ENCODE measurements at places on chromosomes 6 and 20. TPM values are rescaled to one million over a fixed set of nuclear protein-coding genes. Genes with fewer than 3 reads are reported as not detected.

Gene DLK2
- total RNA-seq = 0.31 TPM

Gene MCCD1
- total RNA-seq = not detected

Gene TJAP1
- 9.0 TPM for total RNA-seq

Gene IL17A
- not detected for total RNA-seq

Gene TP53TG5
- total RNA-seq = under 0.01 TPM

Gene SGK2
- total RNA-seq = 0.10 TPM

Gene KIF13A
- total RNA-seq = 18.1 TPM

Gene MYB
- 4.8 TPM for total RNA-seq

Gene GTSF1L
- not detected for total RNA-seq

Gene SLC2A10
- under 0.01 TPM for total RNA-seq

Gene ULBP3
- total RNA-seq = 0.84 TPM

Gene IRAK1BP1
- total RNA-seq = 0.42 TPM

Gene FILIP1
- total RNA-seq = under 0.01 TPM

Gene CPNE5
- 6.9 TPM for total RNA-seq

Gene TREM1
- total RNA-seq = 103 TPM

Gene BLTP3A
- 10.4 TPM for total RNA-seq

Gene CCN5
- not detected for total RNA-seq

Gene OR2H2
- under 0.01 TPM for total RNA-seq

Gene TOP1
- 26.2 TPM for total RNA-seq

Gene COQ3
- 1.0 TPM for total RNA-seq

Gene KIAA1755
- 0.10 TPM for total RNA-seq

Gene EYS
- under 0.01 TPM for total RNA-seq

Gene FABP7
- total RNA-seq = not detected

Gene CDSN
- not detected for total RNA-seq

Gene DCDC2
- 0.10 TPM for total RNA-seq

Gene BTN1A1
- not detected for total RNA-seq

Gene SLC17A3
- 0.31 TPM for total RNA-seq

Gene TUBB2B
- 0.84 TPM for total RNA-seq

Gene HDGFL1
- total RNA-seq = not detected

Gene HRH3
- total RNA-seq = not detected

Gene RREB1
- total RNA-seq = 47.5 TPM

Gene GATA5
- not detected for total RNA-seq

Gene BEND3
- total RNA-seq = 1.5 TPM

Gene VGLL2
- total RNA-seq = 0.10 TPM

Gene WFDC10B
- not detected for total RNA-seq

Gene ARMC2
- total RNA-seq = 2.4 TPM

Gene RIMS1
- total RNA-seq = under 0.01 TPM

Gene FAM209B
- total RNA-seq = 0.52 TPM

Gene LAMA5
- 1.2 TPM for total RNA-seq

Gene GNMT
- 0.63 TPM for total RNA-seq

Gene TIAM2
- total RNA-seq = 2.8 TPM

Gene KLHDC3
- total RNA-seq = 30.2 TPM

Gene PSMB8
- 81.4 TPM for total RNA-seq

Gene METTL24
- total RNA-seq = 0.10 TPM

Gene TNNC2
- 0.73 TPM for total RNA-seq

Gene ADA
- total RNA-seq = 14.4 TPM

Gene HEY2
- 0.10 TPM for total RNA-seq

Gene CNR1
- 0.42 TPM for total RNA-seq

Gene MMP24
- not detected for total RNA-seq

Gene EPHA7
- total RNA-seq = under 0.01 TPM

Gene WFDC5
- total RNA-seq = not detected

Gene PEX7
- total RNA-seq = 6.1 TPM

All from mononuclear cell (primary cell).